Activated naive CD4-positive, alpha-beta T cell treated with anti-CD3 and anti-CD28 coated beads, Interleukin-2, amount 50 U/mL, for 16 hours (primary cell): ENCODE measurements at places on chromosomes 3 and 15.

GRCh38 chr3:112805126-112805525, 41.5 kb downstream of the CD200R1L start:
- no peak for DNase-seq

GRCh38 chr3:169103951-169104941, 559.3 kb downstream of the MECOM start:
- DNase-seq = no peak

DNA sequence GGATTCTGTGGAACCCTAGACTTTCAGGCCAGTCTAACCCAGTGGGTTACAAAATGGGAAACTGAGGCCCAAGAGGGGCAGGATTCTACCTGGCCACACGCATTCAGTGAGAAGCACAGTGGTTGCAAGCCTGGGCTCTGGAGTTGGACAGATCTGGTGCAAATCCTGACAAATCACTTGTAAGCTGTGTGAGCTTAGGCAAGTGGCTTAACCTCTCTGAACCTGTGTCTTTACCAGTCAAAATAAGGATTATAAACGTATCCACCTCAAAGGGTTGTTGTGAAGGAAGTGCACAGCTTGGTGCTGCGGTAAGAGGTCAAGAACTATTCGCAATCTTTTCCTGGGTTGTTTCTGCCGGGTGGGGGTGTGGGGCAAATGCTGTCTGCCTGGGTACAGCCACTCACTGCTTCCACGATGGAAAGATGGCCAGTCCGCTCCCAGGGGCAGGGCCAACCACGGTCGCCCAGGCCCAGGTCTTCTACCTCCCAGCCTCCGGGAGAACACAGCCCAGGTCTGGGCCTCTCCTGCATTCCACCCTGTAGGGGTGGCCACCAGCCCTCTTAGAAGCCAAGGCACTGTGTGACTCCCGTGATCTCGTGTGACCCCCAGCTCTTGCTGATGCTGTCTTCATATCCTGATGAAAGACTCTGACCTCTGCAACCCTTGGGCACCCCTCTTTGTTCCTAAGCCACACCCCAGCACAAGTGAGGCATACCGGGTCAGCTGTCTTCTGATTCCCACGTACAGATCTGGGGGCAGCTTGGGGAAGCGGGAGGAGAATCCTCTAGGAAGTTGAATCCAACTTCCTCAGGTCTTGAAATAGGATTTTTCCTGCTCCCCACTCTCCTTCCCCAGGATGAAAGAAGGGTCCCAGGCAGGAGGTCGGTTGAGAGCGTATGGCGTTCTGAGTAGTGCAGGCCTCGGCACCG, 1.5 kb downstream of the CHRNA3 start:
- no peak for DNase-seq

DNA sequence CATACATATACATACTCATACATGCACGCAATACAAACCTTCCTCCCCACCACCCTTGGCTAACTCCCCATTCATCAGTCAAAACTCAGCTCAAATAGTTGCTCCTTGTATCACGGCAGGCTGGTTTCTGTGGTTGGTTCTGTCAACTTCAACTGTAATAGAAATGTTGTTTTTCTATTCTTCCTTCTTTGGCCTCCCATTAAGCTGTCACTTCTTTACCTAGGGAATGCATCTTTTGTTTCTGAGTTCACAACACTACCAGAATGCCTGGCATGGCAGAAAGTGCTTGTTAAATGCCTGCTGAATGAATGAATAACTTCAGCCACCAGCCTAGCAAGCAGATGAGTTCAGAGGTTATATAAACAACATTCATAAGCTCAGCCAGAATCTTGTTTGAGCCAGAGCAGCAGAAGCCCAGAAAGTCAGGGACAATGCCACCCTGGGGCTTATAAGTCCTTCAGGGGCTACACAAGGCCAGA, 63.1 kb downstream of the B3GALNT1 start:
- no peak for DNase-seq

DNA sequence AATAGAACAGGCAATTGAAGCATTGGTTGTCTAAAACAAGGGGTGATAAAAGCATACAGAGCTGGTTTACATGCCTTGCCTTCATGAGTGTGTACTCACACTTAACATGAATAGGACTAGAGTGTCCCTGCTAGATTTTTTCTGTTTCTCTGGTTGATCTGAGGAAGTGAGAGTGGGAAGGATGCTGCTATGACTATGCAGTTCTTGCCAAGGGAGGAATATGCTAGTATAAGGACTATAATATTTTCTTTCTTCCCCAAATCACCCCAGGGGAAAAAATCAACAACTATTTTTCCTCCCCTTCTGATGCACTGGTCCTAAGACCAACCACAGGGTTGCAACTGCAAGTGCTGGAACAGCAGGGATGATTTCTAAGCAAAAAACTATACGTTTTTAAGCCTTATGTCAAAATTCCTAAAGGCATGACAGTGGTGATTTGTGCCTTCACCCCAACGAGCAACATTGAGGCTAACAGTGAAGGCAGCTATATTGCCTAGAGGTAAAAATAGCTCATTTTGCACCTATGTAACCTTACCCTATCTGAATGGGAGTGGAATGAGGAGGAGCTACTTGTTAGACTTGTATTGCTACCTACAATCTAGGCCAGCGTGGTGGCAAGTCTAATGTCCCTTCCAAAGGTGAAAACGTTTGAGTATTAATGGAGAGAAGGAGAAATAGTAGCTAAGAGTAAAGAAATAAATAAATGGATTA, 33.5 kb upstream of the USP8 start:
- no peak for DNase-seq

DNA sequence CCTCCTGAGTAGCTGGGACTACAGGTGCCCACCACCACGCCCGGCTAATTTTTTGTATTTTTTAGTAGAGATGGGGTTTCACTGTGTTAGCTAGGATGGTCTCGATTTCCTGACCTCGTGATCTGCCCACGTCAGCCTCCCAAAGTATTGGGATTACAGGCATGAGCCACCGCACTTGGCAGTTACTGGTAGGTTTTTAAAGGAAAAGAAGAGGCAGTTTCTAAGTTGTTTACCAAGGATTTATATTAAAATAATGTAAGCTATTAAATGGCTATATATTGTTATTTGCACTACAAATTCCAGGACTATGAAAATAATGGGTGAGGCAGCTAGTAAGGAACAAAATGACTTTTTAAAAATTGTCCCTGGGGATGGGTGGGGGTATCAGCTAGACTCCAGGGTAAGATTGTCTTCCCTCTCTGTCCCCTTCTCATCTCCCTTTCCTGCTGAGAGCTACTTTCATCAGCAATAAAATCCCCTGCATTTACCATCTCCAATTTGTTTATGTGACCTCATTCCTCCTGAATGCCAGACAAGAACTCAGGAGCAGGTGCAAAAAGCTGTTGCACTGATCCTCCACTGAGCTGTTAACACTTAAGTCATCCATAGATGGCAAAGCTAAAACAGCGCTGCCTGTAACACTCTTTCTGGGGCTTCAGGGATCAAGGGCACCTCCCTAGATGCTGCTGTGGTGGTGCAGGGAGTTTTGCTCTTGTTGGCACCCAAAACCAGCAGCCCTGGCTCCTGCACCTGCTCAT, 165.2 kb downstream of the ZPLD1 start:
- no peak for DNase-seq

DNA sequence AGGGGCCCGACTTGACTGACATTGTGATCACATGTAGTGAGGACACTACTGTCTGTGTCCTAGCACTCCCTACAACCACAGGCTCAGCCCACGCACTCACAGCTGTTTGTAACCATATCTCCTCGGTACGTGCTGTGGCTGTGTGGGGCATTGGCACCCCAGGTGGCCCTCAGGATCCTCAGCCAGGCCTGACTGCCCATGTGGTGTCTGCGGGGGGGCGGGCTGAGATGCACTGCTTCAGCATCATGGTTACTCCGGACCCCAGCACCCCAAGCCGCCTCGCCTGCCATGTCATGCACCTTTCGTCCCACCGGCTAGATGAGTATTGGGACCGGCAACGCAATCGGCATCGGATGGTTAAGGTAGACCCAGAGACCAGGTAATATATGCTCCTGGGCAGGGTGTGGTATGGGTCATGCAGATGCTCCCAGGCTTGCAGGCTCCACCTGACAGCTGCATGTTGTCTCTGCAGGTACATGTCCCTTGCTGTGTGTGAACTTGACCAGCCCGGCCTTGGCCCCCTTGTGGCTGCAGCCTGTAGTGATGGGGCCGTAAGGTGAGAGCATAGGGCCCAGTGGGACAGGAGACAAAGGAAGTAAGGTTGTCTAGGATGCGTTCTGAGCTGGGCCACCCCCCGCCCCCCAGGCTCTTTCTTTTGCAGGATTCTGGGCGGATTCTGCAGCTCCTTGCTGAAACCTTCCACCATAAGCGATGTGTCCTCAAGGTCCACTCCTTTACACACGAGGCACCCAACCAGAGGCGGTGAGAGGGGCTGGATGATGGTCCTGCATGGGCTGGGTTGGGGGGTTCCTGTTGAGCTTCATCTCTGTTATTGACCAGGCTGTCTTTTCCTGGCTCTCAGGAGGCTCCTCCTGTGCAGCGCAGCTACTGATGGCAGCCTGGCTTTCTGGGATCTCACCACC, 4.4 kb downstream of the DALRD3 start:
- DNase-seq = peak; percentile 54

DNA sequence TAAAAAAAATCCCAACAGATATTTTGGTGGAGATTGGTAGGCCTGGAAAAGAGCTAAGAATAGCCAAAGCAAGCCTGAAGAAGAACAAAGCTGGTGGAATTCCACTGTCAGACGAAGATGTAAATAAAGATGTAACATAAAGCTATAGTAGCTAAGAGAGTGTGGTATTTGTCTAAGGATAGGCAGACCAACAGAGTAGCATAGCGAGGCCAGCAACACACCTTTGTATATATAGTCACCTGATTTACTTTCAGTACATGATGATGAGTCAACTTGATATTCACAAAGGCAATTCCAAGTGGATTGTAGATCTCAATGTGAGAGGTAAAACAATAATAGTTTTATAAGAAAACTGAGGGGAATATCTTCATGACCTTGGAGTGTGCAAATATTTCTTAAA, 53.6 kb upstream of the SYN2 start:
- DNase-seq = no peak

DNA sequence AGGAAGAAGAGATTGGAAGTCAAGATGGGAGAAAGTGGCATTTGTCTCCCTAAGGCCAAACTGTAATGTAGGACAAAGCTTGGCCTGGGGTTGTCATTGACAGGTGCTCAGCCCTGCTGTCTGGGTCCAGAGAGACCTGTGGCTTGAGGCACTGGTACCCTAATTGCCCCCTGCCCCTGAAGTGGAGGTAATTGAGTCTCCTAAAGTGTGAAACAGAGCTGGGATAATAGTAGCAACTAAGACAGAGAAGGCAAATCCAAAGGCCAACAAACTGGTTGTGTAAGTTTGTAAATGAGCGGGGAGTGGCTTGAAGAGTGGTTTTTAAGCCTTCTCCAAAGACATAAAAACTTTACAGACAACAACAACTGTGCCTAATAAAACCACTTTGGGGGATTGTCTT, 264.2 kb upstream of the ROPN1 start:
- DNase-seq = no peak
